Activated T-cell treated with anti-CD3 and anti-CD28 coated beads, Interleukin-2, amount 50 U/mL, for 24 hours (primary cell): ENCODE measurements at places on chromosomes 16 and 17.

DNA sequence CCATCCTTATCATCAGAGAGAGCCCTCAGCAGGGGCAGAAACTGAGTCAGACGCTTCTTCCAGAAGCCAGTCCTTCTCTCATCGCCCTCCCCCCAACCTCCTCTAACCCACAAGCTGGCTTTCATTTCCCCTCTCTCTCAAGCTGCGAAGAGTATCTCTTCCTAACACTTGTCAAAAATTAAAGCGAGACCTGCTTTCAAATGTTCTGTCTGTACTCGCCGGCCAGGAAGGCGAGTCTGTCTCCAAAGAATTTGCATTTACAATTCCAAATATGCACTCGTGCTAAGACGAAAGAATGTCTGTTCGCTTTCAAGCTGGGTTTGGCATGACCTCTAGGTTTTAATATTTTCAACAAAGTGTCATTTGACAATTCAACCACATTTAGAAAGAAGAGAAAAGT, 140.4 kb downstream of the RGS9 start:
- DNase-seq, result no peak

DNA sequence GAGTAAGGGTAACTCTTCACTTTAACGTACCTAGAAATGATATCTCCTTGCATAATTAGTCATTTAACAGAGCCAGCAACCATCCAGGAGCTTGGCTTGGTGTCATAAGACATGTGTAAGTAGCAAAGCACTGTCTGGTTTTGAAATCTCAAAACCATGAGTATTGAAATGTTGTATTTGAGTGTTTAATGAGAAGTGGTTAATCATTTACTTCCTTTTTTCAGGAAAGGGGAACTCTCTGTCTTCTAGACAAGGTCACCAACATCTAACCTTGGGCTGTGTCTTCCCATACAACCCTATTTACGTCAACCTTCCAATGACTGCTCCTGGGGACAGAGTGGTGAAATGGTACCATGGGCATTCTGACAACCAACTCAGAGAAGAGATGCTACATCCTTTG, 27.1 kb downstream of the PMP22 start:
- no peak for DNase-seq

DNA sequence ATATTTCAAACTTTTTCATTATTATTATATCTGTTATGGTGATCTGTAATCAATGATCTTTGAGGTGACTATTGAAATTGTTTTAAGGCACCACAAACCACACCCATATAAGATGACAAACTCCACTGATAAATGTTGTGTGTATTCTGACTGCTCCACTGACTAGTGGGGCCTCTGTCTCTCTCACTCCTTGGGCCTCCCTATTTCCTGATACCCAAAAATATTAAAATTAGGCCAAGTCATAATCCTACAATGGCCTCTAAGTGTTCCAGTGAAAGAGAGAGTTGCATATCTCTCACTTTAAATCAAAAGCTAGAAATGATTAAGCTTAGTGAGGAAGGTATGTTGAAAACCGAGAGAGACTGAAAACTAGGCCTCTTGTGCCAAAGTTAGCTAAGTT, 23.4 kb downstream of the CYLD start:
- no peak for DNase-seq

DNA sequence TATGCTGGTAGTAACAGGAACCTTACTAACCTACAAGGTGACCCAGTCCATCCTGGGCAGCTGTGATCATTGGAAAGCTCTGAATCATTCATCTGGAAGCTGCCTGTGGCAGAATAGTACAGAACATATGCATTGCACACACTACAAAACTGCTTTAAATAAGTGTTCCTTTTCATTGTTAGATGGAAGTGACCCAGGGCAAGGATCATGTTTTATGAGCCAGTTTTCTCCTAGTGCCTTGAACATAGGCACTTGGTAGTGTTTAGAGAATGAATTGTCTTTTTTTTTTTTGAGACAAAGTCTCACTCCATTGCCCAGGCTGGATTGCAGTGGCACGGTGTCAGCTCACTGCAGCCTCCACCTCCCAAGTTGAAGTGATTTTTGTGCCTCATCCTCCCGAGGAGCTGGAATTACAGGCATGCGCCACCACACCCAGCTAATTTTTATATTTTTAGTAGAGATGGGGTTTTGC, 55.4 kb downstream of the TENT4B start:
- no peak for DNase-seq

DNA sequence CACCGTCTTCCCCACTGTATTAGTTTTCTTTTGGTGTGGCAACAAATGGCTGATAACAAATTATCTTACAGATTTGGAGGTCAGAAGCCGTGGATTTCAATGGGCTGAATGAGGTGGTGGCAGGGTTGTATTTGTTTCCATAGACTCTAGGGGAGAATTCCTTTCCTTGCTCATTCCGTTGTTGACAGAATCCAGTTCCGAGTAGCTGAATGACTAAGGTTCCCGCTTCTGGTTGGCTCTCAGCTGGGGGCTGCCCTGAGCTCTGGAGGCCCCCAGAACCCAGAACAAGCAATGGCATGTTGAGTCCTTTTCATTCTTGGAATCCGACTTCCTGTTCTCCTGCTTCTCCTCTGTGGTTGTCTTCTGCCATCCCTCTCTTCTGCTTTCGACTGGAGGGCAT, 280.4 kb downstream of the SNX29 start:
- no peak for DNase-seq

GRCh38 chr16:66489818-66490217, 60.1 kb downstream of the TK2 start:
- peak; percentile 12 for DNase-seq

DNA sequence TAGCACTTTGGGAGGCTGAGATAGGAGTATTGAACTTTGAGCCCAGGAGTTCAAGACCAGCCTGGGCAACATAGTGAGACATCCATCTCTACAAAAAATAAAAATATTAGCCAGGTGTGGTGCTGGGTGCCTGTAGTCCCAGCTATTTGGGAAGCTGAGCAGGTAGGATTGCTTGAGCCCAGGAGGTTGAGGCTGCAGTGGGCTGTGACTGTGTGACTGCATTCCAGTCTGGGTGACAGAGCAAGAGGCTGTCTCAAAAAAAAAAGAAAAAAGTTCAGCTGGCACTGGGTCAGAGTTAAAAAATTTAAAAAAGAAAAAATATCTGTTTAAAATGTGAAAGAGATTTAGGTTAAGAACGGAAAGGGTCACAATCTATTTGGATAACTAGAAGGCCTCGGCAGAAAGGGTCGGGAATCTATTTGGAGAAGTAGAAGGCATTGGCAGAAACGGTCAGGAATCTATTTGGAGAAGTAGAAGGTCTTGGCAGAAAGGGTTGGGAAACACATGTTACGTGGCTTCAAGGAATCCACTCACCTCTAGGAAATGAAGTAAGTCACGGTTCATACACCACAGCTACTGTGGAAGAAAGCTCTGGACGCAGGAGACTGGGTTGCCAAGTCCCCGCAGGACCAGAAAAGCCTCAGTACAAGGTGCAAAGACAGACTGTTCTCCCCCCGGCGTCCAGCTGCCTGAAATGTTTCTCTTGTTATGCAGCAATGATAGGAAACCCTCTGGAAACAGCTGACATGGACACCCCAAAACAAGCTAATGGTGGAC, 25.3 kb downstream of the LMF1 start:
- no peak for DNase-seq

DNA sequence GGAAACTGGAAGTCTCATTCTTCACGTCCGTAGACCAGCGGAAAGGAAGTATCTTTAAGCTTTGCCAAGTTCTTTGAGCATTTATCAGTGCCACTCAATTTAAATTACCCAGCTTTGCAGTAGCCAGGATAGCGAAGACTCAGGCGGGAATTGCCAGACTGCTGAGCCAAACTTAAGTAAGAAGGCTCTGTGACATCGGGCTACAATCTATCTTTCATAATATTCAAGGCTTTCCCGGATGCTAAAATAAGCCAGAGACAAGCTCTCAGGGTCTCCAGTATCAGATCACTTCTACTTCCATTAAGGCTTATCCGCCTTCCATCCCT, 436 bp upstream of the BRIP1 start:
- no peak for DNase-seq

DNA sequence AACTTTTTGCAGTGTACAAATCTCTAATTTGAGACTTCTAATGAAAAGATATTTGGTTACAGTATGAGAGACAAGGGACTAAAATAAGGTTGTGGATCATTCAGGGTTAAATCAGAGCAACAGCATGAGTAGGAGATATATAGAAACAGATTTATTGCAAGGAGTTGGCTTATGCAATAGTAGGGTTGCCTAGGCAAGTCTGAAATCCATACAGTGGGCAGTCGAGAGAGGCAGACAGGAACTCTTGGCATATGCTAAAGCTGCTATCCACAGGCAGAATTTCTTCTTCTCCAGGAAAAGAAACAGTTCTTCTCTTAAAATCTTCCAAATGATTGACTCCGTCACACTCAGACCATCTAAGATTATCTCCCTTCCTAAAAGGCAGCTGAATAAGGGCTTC, 500.8 kb downstream of the MAF start:
- DNase-seq, result no peak

GRCh38 chr16:77374384-77374783, 60.5 kb downstream of the ADAMTS18 start:
- DNase-seq, result no peak

GRCh38 chr16:88589441-88589840, 19.2 kb downstream of the ZC3H18 start:
- no peak for DNase-seq

- no peak for DNase-seq
Measured at GRCh38 chr16:30724641-30725417, 23.4 kb upstream of the PHKG2 start.

DNA sequence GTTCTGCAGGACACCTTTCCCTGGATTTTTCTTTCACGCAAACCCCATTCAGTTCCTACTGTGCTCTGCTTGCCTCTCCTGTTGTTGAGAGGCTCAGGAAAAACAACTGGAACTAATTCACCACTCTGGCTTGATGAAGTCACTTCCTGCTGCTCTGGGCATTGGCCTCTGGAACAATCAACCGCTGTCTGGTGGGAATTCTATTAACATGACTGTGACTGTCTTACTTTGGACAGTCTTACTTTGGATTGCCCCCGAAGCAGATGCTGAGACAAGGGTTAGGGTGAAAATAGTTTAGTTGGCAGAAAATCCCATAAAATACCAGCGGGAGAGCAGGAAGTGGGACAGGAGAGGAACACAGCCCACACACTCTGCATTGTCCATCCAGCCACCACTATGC, 90.0 kb upstream of the HSBP1 start:
- DNase-seq, result no peak

DNA sequence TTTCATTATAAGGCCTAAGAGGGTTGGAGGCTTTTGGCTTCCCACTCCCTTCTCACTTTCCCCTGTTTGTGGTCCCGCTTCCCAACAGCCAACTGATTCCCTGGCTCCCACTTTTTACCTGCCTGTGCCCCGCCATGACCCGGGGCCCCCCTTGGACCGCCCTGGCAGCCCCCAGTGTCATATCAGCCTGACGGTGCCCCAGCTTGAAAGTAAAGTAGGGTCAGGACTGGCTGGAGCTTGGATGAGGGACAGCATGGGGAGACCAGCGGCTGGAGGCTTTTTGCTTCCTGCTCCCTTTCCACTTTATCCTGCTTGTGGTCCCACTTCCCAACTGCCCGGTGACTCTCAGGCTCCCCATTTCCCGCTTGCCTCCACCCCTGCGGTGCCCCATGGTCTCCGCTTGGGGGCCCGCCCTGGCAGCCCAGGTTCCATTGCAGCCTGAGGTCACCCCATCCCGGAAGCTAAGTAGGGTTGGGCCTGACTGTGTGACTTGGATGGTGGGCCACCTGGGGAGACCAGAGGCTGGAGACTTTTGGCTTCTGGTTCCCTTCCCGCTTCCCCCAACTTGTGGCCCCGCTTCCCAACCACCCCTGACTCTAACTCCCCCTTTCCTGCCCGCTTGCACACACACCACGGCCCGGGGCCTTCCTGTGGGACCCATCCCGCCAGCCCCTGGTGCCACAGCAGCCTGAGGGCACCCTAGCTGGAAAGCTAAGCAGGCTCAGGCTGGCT, 2274.7 kb downstream of the TP53TG3F start:
- DNase-seq, result no peak

DNA sequence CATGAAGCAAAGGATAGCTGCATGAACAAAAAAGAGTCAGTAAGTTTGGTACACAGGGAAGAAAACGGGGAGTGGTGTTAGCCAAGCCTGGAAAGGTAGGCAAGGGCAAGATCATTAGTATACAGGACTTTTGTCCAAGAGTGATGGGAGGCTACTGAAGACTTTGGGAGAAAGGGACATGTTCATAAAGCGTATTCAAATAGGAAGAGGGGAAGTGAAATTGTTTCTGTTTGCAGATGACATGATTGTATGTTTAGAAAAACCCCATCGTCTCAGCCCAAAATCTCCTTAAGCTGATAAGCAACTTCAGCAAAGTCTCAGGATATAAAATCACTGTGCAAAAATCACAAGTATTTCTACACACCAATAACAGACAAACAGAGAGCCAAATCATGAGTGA, 19.4 kb downstream of the CDYL2 start:
- DNase-seq, result no peak

DNA sequence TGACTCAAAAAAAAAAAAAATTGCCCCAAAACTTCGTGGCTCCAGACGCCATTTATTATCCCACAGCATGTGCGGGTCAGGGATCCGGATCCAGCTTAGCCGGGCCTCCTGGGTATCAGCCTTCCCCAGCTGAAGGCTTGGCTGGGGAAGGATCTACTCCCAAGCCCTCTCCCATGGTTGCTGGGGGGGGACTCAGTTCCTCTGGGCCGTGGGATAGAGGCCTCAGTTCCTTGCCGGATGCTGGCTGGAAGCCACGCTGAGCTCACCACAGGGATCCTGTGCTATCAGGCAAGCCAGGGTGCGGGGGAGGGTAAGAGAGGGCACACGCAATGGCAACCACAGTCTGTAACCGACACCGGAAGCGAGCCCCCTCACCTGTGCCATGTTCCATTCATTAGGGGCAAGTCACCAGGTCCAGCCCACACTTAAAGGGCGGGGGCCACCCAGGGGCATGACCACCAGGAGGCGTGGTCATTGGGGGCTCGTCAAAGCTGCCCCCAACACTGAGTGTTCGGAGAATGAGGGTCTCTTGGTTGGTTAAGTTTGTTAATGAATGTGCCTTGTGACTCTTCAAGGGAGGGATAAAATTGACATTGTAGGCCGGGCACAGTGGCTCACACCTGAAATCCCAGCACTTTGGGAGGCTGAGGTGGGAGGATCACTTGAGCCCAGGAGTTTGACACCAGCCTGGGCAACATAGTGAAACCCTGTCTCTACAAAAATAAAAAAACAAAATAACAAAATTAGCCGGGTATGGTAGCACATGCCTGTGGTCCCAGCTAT, 210.0 kb upstream of the GSE1 start:
- DNase-seq, result no peak
